ENCODE measurements at places on chromosomes 2 and 18.
A peak's percentile ranks its signal among the peaks of the same experiment; 100 is the strongest.

GRCh38 chr2:177604271-177605065 lies 211.9 kb downstream of the AGPS start:
- DNase-seq = peak; percentile 55

- no peak for DNase-seq
These were observed 135.9 kb upstream of the ARL4C start for GRCh38 chr2:234632527-234633391.

DNA sequence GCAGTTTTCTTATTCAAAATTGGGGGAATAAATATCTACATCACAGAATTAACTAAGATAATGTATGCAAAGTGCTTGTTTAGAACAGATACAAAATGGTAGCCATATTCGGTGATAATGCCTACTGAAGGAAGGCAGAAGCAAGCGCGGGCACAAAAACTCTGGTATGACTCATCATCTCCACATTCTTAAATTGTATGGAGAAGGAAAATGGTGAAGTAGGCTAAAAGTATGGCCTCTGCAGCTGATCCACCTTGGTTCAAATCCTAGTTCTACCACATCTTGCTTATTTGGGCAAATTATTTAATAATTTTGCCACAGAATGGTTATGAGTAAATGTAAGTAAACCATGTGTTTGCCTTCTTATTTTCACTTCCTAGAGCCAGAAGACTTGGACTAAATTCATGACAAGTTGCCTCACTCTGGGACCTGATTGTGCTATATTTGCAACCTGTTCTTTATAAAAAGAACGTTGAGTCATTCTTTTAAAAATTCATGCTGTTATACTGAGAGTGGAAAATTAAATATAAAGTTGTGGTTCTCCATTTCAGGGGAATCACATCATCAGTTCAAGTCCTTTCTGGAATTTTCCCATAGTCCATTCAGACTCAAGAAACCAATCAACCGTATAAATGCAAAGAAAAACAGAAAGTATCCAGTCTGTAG lies 9.0 kb upstream of the CDK15 start:
- DNase-seq = no peak

GRCh38 chr18:62759704-62760402 lies 44.5 kb downstream of the PHLPP1 start:
- DNase-seq = peak; percentile 30

- DNase-seq = no peak
These were observed 49.0 kb upstream of the TFCP2L1 start for GRCh38 chr2:121333834-121334558.

- DNase-seq = no peak
These were observed 2.3 kb upstream of the PSD4 start for GRCh38 chr2:113171334-113172075.

GRCh38 chr2:145277922-145278321 lies 758.0 kb upstream of the ZEB2 start:
- DNase-seq = no peak

GRCh38 chr2:111522231-111522768 lies 361.7 kb downstream of the ANAPC1 start:
- DNase-seq = no peak

GRCh38 chr18:27863780-27864430 lies 313.0 kb downstream of the CDH2 start:
- DNase-seq = no peak

GRCh38 chr2:209762563-209762962 lies 9.1 kb upstream of the UNC80 start:
- DNase-seq = peak; percentile 7

All from RWPE1 (cell line).